ENCODE measurements at places on chromosomes 4 and X.

GRCh38 chr4:78581618-78582017 lies 30.0 kb downstream of the ANXA3 start:
- no peak for DNase-seq

GRCh38 chrX:119539872-119540271 lies 25.3 kb downstream of the STEEP1 start:
- DNase-seq = no peak

GRCh38 chrX:96474029-96474740 lies 210.5 kb upstream of the DIAPH2 start:
- DNase-seq = no peak

- DNase-seq = no peak
These were observed 58.7 kb downstream of the TLL1 start for GRCh38 chr4:165931741-165932140.
